ENCODE measurements at places on chromosomes 7 and 10.
A peak's percentile ranks its signal among the peaks of the same experiment; 100 is the strongest.

DNA sequence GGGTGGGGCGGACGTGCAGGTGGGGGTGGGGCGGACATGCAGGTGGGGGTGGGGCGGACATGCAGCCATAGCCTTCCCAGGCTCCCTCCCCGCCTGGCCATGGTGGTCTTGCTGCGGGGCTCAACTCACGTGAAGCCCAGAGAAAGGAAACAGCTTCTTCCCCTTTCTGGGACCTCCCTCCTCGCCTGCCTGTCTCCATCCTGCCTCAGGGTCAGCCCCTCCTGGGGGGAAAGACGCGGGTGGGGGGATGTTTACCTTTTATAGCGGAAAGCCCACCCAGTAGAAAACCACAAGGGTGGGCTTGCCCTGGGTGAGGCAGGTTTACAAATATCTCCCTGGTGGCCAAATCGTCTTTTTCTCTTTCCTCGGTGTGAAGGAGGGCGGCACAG, 520.0 kb downstream of the GLRX3 start:
- DNase-seq: no peak

- DNase-seq: no peak
Measured at GRCh38 chr10:124550293-124551034, 88.8 kb downstream of the LHPP start.

GRCh38 chr7:8136051-8136730, 125.8 kb downstream of the ICA1 start:
- DNase-seq: no peak

GRCh38 chr10:112570585-112570984, 123.6 kb downstream of the VTI1A start:
- no peak for DNase-seq

GRCh38 chr10:31584876-31585275, 265.9 kb downstream of the ZEB1 start:
- DNase-seq: no peak

DNA sequence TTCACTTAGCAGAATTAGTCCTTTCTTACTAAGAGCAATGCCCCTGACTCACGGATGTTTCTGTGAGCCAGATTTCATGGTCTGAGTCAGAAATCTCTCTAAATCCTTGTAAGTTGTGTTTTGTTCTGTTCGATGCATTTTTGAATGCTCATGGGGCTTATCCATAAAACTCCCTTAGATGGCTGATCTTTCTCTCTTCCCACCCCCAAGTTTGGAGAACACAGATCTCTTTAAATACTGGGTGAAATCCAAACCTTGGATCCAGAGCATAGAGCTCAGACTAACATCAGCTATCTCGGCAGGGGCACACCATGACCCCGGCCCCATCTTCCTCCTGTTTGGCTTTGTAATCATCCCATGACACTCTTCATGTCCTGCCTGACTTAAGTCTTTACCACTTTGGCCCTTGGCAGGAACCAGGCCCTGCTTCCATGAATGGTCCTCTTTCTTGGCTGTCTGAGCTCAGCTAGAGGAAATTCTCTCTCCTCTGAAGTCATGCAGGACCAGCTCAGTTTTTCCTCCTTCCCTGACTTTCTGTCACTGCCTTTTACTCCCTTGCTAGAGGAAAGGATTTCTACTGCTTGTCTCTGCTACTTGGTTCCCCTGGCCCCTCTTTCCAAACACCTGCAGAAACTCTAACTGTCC, 120.4 kb upstream of the RAB11FIP2 start:
- no peak for DNase-seq

DNA sequence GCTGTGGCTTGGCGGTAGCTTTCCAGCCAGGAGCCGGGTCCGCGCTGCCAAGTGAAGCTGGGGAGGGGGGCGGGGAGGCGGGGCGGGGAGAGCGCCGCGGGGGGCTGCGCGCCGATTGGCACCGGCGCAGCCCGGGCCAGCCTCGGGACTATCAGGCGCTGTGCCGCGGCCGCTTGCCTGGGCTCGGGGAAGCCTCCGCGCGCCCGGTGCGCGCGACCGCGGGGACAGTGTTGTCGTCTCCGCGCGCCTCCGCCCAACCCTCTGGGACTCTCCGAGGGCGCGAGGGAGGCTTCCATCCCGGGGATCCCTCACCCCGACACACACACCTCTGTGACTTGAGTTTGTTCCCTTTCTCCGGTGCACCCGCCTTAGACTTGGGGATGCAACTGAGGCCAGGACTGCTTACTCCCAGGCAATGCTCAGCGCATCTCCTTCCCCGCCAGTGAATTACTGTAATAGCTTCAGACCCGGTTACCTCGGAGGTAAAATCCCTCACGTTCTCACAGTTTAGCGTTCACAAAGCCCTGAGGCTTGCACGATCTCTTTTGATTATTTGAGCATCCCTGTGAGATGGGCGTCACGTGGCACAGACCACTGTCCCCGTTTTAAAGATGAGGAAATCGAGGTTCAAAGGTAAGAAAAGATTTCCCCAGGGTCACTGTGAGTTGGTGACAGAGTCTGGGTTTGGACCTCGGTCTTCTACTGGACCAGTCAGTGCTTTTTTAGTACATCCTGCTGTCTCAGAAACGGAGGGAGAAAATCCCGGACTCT, at the start of gene NKX1-2:
TSS of gene NKX1-2 (minus strand) at position 24 of the 771 bp plus-strand sequence. CDS start 92 bp downstream, outside the sequence.
- no peak for DNase-seq

DNA sequence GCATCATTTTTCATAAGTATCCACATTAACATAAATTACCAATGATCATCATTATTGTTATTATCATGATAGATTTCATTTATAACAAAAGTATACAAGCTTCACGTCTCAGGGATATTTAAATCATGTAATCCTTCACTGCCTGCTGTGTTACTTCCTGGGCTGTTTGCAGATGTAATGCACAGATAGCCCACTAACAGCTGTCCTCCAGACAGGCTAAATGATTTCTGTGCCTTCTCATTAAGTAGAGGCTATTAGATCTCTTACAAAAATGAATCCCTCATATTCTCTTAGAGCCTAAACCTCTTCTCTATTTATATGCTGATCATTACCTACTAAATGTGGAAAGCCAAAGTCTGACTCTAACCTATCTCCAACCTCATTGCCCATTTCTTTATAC, 9.3 kb downstream of the PCLO start:
- no peak for DNase-seq

- no peak for DNase-seq
Measured at GRCh38 chr7:24521917-24522623, 51.2 kb upstream of the PALS2 start.

- DNase-seq: no peak
Measured at GRCh38 chr10:71225291-71226058, 13.1 kb downstream of the UNC5B start.

DNA sequence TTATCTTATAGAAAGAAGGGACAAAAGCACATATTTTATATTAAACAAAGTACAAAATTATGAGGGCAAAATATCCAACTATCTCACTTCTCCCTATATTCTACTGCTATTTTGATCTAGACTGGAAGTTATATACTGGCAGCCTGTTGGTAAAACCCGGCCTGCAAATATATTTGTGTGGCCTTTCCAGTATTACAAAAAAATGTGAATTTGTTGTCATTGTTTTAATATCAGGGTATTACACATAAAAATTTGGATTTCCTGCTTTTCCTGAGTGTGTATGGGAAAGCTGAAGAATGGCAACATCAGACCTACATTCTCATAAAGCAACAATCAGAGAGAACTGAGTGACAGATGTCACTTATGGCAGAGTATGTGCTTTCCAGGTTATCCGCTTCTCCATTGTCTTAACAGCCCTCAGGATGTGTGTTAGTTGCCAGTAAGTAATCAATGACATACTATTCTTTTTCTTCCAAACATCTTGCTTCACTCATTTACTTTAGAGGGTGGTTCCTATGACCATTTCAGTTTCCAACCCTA, 7.3 kb downstream of the SYPL1 start:
- no peak for DNase-seq

DNA sequence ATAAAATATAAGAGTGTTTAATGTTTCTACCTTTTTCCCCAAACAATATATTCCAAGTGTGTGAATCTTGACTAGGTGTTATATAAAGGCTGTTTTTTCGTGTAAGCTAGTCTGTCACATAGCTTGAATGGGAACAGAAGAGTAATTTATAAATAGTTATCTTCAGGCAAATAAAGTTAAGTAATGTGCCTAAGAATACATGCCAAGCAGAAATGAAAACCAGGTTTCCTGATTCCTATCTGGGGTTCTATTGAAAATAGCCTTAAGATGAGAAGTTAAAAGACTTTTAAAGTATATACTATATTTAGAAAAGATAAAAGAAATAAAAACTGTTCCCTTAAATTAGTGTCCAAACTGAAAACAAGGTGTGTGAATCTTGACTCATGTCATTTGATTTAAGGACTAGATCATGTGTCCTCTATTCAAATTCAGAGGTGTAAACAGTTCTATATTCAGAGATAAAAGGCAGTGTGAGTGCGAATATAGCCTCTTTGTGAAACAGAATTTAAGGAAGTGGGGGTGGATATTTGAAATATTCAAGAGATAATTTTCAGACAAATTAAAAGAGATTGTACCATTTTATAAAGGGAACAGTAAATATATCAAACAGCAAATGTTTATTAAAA, 247.5 kb downstream of the THSD7A start:
- no peak for DNase-seq

DNA sequence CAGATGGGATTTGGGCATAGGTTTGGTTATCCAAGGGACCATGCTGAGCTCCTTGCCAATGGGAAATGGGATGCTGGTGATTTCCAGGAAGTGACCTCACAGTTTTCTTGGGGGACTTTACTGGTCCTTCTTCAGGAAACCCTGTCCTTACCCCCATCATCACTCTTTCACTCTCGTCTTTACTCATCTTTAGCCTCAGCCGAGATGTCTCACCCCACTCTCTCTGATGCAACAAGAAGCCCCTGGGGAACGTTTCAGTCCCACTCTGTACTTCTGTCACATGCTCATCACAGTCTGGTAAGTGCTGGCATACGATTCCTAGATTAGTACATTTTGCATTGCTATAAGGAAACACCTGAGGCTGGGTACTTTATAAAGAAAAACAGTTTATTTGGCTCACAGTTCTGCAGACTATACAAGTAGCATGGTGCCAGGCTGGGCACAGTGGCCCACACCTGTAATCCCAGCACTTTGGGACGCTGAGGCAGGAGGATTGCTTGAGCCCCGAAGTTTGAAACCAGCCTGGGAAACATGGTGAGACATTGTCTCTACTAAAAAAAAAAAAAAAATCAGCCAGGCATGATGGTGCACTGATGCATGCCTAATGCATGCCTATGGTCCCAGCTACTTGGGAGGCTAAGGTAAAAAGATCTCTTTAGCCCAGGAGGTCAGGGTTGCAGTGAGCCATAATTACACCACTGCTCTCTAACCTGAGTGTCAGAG, 63.5 kb upstream of the VKORC1L1 start:
- DNase-seq: no peak

DNA sequence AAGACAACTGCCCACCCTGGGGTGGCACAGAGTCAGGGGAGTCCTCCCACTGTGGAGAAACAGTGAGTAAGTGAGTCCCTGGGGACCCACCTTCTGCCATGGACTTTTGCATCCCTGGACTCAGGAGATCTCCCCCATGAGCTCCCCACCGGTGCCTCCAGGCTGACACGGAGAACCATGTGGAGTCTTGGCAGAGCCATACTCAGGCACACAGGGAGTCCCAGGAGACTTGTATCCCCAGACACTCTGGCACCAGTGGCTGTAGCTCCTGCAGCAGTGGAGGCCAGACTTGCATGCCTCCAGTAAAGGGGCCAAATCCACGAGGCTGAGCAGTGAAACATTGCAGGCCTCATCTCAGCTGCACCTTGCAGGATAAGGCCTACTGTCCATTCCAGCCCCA, 791.4 kb downstream of the PCDH15 start:
- DNase-seq: no peak

GRCh38 chr7:70765651-70766050, 366.3 kb upstream of the GALNT17 start:
- DNase-seq: no peak

GRCh38 chr7:29421010-29421956, 142.4 kb upstream of the PRR15 start:
- no peak for DNase-seq

- DNase-seq: no peak
Measured at GRCh38 chr7:6654113-6654841, 17.2 kb downstream of the ZNF316 start.

DNA sequence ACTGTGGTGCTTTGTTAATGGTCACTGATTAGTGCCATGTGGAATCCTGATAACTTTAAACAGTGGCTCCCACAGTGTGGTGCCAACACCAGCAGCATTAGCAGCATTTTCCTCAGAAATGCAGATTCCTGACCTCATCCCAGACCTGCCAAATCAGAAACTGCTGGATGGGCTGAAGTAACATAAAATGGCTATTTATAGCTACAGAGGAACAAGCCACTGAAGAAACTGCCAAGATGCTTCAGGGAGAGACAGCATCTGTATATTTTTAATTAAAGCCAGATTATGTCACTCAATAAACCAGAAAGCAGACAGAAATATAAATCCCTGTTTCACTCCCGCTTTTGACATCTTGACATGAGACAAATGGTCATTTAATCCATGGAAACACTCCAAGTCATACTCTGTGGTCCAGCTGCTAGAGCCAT, 178.5 kb downstream of the AMPH start:
- no peak for DNase-seq

DNA sequence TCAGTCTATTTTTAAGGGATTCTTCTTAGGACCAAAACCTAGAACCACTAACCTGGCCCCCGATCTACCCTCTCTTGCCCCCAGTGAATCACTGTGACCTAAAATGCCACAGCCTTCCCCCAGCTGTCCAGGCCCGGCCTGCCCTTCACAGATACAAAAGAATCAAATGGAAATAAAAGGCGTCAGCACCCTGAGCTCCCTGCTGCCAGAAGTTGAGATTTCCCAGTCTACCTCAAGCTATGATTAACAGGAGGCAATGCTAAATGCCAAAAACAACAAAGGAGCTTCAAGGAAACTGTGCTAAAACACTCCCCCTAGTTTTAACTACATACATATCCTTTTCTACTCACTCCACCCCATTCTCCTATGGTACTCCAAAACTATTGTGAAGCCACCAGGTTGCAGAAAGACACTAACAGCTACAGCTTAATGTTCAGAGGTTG, 67.8 kb downstream of the GSAP start:
- DNase-seq: no peak

- DNase-seq: no peak
Measured at GRCh38 chr7:99863847-99864440, 12.9 kb downstream of the OR2AE1 start.

DNA sequence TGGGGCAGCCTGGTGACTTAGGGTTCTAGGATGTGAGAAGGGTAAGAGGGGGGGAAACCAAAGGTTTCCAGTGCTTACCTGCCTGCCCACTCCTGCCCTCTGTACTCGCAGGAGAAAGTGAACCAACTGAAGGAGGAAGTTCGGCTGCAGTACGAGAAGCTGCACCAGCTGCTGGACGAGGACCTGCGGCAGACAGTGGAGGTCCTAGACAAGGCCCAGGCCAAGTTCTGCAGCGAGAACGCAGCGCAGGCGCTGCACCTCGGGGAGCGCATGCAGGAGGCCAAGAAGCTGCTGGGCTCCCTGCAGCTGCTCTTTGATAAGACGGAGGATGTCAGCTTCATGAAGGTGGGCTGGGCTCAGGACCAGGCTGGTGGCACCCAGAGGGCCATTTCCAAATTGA, 10.7 kb downstream of the TRIM8 start:
- no peak for DNase-seq

- no peak for DNase-seq
Measured at GRCh38 chr7:43890468-43890867, 15.9 kb downstream of the URGCP start.

GRCh38 chr10:67697724-67698131, 1.7 kb upstream of the CTNNA3 start:
- peak; percentile 15 for DNase-seq

- no peak for DNase-seq
Measured at GRCh38 chr7:113891828-113892227, 27.0 kb downstream of the PPP1R3A start.

Measured in AML-193 (cell line).